Activated CD4-positive, alpha-beta memory T cell treated with anti-CD3 and anti-CD28 coated beads, Interleukin-2, amount 10 ng/mL, durations not matched to agents 7 days and 5 days (primary cell): ENCODE measurements at places on chromosomes 5 and 9.
A peak's percentile ranks its signal among the peaks of the same experiment; 100 is the strongest.

DNA sequence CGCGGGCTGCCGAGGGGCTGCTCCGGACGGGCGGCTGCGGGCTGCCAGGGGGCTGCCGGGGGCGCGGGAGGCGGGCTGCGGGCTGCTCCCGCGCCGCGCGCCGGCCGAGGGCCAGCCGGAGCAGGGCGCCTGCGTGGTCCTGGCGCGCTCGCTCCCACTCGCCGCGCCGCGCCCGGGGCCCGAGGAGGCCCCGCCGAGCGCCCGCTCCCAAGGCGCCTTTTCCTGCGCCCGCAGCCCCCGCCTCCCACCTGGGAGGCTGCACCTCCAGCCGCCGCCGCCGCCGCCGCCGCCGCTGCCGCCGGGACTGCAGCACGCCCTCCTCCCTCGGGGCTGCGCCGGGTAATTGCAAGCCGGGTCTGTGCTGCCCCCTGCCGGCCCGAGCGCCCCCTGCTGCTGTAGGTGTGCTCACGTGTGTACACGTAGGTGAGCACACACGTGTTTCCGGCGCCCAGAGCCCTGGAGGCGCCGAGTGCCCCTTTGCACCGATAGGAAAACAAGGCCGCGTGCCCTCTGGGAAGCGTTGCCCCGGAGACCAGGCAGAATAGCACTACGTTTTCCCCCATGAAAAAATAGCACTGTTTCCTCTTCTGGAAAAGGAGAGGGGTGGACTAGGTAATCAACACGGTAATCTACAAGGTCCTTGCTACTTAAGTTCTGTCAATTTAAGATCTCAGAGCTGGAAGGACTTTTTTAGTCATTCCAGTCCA lies at the start of gene EPB41L4B:
Gene EPB41L4B (minus strand): TSS at position 318 of the 707 bp plus-strand sequence. CDS start 613 bp downstream, outside the sequence.
- DNase-seq = peak; percentile 89

- DNase-seq = no peak
Measured at GRCh38 chr5:139660105-139660922, 12.2 kb downstream of the CXXC5 start.

DNA sequence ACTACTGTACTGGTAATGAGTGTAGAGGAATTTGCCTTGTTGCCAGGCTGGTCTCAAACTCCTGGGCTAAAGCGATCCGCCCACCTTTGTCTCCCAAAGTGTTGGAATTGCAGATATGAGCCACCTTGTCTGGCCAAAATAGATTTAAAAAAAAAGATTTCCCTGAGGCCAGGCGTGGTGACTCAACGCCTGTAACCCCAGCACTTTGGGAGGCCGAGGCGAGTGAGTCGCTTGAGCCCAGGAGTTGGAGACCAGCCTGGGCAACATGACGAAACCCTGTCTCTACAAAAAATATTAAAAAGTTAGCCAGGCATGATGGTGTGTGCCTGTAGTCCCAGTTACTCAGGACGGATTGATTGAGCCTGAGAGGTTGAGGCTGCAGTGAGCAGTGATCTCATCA lies 62.5 kb downstream of the IPO11 start:
- DNase-seq = no peak

GRCh38 chr5:55497712-55498111 lies 37.1 kb downstream of the PLPP1 start:
- no peak for DNase-seq

GRCh38 chr5:136076881-136077445 lies 48.2 kb downstream of the TGFBI start:
- DNase-seq = no peak

GRCh38 chr9:82491604-82492003 lies 503.0 kb downstream of the SPATA31D1 start:
- no peak for DNase-seq

DNA sequence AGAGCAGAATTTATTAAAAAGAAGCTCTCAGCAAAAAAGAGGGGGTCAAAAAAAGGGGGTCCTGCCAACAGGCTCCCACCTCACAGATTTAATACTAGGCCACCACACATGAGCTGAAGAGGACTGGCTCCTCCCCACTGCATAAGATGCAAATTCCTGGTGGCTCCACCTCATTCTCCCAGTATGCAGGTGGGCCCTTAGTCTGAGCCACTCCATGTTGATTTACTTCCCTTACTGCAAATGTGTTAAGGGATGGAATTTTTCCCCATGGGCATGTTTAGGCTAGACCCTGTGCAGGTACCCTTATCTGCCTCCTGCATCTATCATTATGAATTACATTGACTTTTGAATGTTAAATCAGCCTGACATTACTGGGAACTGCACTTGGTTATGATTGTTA lies 82.9 kb downstream of the ISOC1 start:
- no peak for DNase-seq

DNA sequence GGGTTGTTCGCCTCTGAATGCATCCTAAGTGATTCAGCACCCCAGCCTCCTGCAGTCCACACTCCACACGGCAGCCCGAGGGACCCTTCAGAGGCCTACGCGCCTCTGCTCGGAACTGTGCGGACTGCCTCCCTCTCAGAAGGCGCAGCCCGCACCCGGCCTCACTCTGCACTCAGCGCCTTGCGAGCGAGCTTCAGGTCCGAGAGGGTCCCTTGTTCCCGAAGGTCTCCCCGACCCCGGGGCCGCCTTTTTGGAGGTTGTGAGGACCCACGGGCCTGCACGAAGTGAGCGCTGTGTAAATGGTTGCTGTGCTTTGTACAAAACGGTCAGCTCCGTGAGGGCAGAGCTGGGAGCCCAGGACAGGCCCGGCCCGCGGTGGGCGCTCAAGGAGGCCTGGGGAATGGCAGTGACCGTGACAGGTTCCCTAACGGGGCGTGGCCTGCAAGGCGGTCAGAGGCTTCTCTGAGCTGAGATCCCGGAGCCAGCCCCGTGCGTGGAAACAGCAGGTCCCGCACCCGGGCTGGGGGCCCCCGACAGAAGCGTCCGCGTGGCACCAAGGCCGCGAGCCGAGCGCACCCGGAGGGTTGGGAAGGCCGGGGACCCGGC lies 698 bp upstream of the CACNA1B start:
- DNase-seq = no peak
